ENCODE measurements at places on chromosomes 16 and 17.

GRCh38 chr17:41406205-41406604 is 8.8 kb upstream of the KRT31 start:
- no peak for DNase-seq

- DNase-seq, result no peak
Observed at GRCh38 chr16:69833357-69834282, 71.5 kb downstream of the WWP2 start.

- DNase-seq, result peak; percentile 88
Observed at GRCh38 chr17:38705803-38706504, 881 bp downstream of the MLLT6 start.

DNA sequence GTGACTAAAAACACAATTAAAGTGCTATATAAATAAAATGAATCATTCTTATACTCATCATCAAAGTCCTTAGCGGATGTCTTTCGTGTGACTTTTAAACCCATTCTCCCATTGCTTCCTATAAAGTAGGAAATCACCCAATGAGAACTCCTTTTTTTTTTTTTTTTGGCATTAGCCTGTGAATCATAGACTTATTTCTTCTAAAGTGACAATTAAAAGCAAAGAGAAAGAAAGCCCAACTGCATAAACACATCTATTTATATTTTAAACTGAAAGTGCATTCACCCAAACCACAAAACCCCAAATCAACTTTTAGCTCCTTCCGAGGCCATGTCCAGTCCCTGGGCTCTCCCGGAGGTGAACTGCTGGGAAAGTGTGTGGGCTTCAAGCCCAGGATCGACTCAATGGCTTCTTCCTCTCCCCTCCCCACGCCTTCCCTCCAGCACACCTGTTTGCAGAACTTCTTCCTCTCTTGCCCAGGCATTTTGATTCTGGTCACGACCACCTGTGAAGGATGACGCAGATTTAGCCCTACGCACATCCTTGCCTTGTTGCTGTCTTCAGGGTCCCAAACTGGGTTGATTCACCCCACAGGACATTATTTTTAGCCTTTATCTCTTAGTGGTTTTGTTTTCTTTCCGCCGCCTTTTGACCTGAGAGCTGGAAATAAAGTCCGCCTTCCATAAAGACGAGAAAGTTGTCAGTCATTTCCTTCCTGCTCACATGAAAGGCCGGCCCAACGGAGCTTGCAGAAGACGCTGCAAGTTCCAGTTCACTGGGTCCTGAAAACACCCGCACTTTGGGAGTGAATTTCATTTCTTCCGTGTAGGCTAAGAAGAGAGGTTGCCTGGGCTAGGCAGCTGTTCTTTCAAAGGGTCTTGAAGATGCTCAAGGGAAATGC is 166.8 kb downstream of the MAP2K6 start:
- DNase-seq, result no peak

GRCh38 chr17:1493291-1493980 is 950 bp upstream of the MYO1C start:
- DNase-seq, result no peak
